ENCODE measurements at places on chromosomes 7 and 10.

DNA sequence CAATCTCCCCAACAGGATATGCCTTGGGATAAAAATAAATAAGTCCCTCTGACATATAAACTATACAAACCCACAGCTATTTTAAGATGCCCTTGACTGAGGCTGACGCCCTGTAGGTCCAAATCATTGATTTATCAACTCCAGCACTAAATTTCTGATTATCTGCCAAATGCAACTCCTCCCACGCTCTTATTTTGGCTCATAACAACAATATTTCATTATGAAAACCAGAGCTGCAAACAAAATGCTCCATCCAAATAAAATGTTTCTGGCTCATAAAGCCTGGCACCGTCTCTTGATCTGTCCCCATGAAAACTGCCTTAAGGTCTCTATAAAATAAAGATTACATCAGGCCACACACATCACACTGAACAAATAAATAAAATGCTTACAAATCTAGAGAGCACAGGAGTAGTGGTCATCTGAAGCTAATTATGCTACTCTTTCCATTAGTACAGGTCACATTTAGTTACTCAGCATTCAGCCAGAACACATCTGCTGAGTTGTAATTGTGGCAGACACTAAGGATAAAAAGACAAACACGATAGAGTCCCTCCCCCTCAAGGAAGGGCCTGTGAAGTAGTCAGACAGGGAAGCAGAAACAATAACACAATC is 28.8 kb downstream of the CACUL1 start:
- no peak for DNase-seq

DNA sequence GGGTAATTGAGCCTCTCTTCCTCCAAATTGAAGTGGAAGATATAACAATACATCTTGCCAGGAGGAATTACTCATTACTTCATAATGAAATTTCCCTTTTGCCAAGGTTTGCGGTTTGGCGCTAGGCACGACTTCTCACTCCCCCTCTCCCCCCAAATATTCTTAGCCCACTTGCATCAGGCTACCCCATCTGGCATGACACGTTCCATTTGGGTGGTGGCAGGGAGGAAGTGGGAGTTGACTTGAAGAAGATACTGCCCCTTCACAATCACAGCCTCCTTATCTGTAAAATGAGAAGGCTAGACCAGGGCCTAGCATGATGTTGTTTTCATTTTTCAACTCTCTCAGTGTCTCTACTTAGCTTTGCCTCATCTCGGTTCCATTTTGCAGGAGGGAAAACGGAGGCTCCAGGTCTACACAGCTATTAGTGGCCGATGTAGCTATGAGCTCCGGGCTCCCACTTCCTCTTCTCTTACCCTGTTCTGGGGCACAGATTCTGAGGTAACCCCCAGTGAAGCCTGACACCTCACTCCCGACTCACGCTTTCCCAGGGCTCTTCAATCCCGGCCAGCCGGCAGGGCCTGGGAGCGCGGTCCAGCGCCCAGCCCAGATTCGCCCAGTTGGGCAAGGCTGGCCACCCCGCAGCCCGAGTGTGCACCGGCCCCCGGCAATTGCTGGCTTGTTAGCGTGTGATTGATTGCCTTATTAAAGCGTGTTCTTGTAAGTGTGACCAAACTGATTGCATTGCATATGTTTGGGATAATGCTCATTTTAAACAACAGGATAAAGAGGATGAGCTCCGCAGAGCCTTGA is 6.5 kb downstream of the EVX1 start:
- no peak for DNase-seq

GRCh38 chr7:70590126-70590854 is 541.7 kb upstream of the GALNT17 start:
- DNase-seq = no peak

GRCh38 chr7:18357691-18358090 is 137.9 kb upstream of the HDAC9 start:
- no peak for DNase-seq

DNA sequence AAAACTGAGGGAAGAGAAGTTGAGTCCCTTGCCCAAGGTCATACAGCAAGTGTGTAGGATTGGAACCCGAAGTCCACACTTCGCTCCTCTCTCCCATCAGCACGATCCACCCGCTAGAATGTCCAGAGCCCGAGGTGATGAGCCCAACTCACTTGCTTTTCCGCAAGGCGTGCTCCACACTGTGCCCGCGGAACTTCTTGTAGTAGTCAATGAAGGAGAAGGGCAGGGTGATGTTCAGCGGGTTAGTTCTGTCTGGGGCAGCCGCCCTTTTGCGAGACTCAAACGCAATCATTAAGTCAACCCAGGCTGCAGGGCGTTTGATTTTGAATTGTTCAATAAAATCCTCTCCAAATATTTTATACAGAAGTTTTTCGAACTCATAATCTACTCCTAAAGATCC is 58.6 kb downstream of the PNLIPRP2 start:
- no peak for DNase-seq

DNA sequence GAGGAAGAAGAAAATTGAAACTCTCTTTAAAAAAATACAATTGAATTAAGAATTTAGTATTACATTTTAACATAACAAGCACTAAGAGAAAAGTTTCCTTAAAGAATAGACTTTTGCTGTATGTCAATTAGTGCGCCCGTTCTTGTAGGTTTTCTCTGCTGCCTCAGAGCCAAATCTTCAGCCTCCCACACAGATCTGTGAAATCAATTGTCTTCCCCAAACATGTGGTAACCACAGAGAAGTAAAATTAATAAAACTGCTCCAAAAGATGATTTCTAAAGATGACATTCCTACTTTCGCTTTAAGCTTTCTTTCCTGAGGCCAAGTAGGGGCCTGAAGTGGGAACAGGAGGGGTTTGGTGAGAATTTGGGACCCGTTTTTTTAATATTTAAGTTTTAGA is 113.2 kb upstream of the ADO start:
- DNase-seq = no peak

- DNase-seq = no peak
Measured at GRCh38 chr10:123835575-123835974, 56.0 kb downstream of the CPXM2 start.

DNA sequence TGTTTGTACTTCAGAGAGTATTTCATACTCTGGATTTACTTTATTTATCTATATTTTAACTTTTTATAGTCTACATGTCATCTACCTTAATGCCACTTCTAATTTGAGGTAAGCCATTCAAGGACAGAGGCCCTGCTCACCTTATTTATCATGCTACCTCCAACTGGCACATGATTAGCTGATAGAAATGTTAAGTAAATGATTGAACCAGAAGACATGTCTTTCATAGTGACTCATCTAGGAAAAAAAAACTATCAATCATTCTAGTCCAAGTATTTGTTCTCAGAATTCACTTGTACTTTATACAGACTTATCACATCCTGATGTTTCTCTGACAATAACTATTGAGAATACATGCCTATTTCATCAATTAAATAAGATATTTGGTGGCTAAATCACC is 856.3 kb downstream of the XPNPEP1 start:
- DNase-seq = no peak

DNA sequence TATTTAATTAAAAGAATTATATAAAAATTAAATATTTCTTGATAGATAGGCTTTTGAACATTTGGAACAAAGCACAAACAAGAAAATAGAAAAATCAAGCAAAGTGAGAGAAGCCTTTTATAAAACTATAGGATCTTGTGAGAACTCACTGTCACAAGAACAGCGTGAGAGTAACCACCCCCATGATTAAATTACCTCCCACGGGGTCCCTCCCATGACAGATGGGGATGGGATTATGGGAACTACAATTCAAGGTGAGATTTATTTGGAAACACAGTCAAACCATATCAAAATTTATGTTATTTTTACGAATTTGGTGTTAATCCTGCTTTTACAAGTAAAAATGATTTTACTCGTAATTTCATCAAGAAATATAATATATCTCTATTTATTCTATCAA is 1136.1 kb upstream of the POT1 start:
- DNase-seq = no peak

DNA sequence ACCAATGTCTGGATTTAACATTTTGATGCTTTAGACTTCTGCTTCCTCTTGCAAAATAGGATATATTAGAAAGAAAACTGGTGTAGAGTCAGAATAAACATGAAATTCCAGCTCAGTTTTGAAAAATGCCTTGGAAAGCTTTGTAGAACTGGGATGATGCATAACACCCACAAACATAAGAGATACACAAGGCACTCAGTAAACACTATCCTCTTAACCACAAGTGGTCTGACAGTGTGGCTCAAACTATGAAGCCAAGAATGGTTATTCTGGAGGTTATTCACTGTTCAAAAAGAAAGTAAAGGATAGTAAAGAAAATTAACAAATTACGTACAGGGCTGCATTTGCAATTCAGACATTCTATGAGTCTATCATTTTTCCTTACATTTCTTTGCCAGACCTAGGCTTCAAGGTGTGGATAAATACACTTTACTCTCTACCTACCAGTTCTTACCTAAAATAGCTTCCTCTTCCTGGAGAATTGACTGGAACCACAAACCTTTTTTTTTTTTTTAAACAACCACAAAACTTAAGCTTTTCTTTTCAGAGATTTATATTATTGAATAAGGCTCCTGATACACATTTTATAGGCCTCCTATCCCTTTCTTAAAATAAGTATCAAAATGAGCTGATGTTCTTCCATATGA is 9.0 kb upstream of the RSBN1L start:
- DNase-seq = no peak

DNA sequence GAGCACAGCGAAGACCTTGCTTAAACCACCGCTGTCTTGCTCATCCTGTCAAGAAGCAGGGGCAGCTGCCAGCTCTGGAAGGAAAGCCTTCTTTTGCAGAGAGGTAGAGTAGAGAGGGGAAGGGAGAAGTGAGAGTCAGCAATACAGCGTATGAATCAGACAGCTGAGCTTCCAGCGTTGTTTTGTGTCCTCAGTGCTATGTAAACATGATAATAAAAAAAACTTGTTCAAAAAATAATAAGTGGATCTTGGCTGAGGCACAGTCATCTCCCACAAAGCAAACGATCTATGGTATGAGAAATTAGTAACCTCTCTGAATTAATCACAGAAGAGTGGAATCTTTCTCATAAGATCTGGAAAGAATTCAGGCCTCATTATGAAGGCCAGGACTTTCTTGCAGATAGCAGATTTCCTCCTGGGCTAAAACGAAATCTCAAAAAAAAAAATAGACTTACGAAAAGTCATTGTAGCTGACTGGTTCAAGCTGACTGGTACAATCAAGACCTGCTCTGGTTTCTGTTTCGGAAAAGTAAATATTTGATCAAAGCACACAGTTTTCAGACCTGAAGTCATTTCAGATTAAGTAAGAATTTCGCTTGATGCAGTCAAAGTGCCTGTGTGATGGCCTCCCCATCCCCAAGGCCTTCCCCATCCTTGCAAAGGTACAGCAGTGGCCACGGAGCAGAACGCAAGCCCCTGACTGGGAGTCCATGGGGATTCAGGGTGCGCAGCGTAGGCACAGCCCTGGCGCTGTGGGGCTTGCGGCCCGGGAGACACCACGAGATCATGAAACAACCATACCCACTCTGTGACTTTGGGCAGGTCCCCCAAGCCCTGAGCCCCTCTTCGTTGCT is 29.4 kb downstream of the CHST15 start:
- DNase-seq = no peak

- no peak for DNase-seq
Measured at GRCh38 chr7:123725586-123726171, 23.1 kb downstream of the WASL start.

GRCh38 chr7:37930226-37930948 is 9.9 kb downstream of the EPDR1 start:
- no peak for DNase-seq

DNA sequence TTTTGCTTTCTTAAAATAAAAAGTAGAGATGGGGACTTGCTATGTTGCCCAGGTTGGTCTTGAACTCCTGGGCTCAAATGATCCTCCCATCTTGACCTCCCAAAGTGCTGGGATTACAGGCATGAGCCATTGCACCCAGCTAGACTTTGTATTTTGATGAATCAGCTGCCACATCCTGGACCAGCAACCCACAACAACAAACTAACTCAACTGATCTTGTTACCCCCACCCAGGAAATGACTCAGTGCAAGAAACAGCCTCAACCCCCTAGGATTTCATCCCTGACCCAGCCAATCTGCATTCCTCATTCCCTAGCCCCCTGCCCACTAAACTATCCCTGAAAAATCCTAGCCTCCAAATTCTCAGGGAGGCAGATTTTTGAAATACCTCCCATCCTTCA is 123.8 kb downstream of the IPMK start:
- DNase-seq = no peak

All from stimulated activated CD8-positive, alpha-beta memory T cell treated with anti-CD3 and anti-CD28 coated beads, Interleukin-2, amount 100 ng/mL, for 1 hour (primary cell).